ENCODE measurements at places on chromosomes 7 and 10.

DNA sequence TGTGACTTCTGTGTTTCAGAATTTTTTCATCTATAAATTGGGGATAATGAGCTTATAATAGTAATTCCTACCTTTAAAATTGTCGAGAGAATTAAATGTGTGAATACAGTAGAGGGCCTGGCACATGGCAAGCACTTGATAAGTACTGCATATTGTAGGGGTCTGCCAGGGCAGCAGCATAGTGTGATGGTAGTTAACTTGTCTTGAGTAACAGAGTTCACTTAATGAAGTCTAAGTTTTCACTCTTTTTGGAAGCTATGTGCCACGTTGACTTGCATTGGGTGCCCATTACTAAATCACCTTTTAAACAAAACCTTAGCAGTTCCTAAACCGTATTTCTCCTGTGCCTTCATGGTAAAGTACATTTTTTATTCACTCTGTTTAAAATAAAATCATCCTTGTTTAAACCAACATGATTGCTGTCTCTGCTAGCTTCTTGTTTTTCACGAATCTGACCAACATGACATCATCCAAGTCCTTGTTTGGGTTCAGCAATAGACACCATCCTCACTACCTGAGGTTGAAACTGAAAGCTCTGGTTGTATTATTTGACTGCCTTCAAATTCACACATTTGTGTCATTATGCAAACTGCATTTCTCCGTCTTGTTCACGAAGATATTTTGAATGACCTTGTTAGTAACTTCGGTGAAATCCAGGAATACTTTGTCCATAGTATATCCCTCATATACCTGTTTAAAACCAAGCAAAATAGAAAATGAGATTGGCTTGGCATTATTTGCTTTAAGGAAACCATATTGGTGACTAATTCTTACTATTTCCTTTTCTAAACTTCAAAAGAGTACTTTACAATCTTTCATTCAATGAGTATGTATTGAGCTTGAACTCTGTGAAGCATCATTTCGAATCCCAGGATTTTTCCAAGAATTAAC, 340.2 kb downstream of the SUGCT start:
- DNase-seq: no peak

GRCh38 chr10:72744566-72744965, 52.6 kb downstream of the MCU start:
- no peak for DNase-seq

DNA sequence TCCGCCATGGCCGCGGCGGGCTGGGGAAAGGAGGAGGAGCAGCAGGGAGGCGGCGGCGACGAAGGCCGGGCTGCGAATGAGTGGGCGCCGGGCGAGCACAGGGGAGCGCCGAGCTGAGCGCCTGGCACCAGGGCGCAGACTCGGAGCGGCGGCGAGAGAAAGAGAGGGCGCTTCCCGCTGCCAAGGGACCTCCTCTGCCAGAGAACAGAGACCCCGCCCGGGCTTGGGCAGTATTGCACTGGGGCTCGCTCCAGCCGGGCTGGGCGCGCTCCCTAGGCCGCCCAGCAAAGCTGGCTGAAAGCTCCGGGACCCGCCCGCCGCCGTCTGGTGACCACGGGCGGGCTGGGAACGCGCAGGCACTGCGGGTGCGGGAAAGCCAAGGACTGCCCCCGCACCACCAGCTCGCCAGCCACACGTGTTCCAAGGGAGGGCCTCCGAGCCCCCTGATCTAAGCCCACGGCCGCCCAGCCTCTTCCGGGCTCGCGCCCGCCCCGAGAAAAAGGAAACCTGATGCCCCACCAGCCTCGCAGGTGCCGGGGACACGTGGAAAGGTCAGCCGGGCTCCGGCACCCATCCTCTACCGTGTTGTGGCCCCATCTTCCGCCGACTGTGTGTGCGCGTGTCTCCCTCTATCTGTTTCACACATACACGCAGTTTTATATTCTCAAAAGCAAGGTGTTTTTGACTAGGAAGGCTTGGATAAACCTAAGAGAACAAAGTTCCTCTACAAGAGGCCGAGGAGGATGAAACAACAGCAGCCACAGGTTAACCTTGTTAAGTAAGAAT, at the start of gene CCDC6:
TSS of gene CCDC6 (minus strand) at position 140 of the 786 bp plus-strand sequence. CDS start at position 8, 132 bp downstream.
- peak; percentile 91 for DNase-seq

GRCh38 chr10:5956146-5956936, 21.0 kb downstream of the IL15RA start:
- no peak for DNase-seq

GRCh38 chr7:40297741-40298311, 163.0 kb downstream of the SUGCT start:
- no peak for DNase-seq

GRCh38 chr7:55539380-55539779, 32.9 kb downstream of the VOPP1 start:
- DNase-seq: no peak

DNA sequence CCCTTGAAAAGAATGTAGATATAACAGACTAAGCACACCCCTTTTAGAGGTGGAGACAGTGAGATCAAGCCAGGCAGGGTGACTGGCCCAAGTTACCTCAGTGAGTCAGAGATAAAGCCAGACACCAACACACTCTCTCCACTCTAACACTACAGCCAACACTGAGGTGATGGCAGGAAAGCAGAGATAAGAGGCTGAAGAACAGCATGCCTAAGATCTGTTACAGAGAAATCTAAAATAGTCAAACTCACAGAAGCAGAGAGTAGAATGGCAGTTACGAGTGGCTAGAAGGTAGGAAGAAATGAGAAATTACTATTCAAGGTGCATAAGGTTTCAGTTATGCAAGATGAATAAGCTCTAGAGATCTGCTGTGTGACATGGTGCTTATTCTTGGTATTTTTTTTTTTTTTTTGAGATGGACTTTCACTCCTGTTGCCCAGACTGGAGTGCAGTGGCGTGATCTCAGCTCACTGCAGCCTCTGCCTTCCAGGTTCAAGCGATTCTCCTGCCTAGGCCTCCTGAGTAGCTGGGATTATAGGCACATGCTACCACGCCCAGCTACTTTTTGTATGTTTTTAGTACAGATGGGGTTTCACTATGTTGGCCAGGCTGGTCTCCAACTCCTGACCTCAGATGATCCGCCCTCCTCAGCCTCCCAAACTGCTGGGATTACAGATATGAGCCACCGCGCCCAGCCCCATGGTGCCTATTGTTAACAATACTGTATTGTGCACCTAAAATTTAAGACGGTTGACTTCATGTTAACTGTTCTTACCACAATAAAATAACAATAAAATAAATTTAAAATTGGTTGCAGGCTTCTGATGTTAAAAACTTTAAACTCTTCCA, 28.7 kb downstream of the ICA1 start:
- DNase-seq: no peak

DNA sequence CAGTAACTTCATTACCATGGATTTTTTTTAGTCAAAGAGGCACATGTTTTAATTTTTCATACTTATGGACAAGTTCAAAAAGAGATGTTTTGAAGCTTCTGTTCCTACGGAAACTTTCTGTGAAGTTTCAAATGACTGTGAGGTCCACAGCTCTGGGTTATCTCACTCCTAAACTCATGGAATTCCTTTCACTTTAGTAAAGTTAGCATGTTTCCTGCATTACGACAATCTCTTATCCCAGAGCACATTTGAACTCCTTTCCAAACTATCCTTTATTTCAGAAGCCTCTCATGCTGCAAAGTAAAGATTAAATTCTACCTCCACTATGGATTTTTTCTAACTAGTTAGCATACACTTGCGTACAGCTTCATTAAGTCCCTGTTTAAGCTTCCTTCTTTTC, 15.3 kb upstream of the ADD3 start:
- no peak for DNase-seq

- no peak for DNase-seq
Observed at GRCh38 chr7:147376192-147376591, 1214.4 kb upstream of the C7orf33 start.

GRCh38 chr10:102419269-102420180, 940 bp upstream of the PSD start:
- DNase-seq: peak; percentile 56
